NCI-H510A (cell line): ENCODE measurements at places on chromosomes 1 and 21.

DNA sequence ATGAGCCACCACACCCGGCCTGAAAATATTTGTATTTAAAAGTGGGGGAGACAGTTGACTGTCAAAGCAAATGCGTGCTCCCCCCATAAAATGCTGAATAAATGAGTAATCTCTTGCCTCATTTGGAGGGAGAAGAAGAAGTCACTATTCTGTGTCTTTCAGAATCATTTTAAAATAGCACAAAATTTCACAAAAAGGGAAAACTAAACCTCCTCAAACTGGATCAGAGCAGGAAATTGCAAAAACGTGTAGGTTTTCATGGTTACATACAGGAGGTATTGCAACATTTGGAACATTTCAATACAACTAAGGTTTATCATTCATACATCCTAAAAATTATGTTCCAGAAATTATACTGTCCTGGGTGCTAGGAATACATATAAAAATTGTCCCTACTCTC, 13.6 kb downstream of the MTF1 start:
- no peak for DNase-seq

GRCh38 chr1:227735539-227736285, 477 bp downstream of the SNAP47 start:
- no peak for DNase-seq

DNA sequence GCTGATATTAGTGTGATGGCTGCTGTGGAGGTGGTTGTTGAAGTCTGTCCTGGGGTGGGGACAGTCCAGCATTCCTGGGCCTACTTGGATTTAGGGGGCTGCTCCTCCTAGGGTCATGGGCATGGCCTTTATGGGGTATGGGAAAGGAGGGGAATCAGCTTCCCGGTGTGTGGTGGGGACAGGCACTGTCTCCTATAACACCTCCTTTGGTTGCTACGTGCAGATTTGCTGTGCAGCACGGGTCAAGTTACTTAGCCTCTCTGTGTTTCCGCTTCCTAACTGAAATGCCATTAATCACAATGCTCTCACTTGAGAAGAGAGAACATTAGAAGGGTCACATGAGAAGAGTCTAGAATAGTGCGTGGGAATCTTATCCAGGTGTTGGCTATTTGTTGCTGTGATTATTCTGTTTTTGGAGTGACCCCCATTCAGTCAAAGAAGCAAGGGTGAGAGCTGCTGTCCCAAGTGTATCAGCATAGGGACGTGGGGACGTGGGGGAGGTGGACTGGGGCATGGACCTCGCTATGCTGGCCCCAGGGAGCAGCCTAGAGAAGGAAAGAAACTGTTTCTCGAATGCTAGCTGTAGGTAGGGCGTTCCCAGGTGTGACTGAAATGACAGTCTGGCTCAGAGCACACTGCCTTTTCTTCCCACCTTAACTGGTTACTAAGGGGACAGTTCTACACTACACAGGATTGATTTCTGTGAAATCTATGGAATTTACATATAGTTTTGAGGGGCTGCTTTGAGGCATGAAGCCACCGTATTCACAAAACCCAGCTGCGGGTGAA, 19.9 kb downstream of the SOX13 start:
- no peak for DNase-seq

DNA sequence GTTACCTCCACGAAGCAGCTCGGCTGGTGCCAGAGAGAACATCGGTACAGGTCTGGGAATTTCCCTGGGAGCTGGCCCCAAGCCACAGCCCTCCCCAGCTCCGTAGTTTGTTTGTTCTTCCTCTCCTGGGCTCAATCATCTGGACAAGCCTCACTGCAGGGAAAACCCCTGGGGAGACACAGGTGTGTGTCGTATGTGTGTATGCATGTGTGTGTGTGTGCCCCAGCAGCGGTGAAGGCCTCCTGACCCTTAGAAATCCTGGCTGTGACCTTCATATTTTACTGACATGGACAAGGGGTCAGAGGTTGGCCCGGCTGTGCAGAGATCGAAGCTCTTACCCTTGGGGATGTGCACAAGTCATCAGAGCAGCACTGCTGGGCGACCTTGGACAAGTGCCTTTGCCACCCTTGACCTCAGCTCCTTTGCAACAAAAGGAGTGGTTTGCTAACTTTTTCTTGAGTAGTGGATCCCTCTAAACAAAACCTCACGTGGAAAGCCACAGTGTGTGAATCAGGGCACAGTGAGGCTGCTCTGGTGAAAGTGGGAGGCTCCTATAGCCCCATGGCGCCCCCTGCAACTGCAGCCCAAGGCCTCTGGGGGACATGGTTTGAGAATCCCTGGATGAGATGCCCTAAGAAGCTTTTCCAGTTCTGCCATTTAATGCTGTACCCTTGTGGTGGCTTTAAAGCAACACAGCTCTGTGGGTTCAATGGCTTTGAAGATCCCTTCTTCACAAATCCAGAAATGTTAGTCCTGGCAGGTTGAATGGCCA, 12.3 kb upstream of the IL22RA1 start:
- peak; percentile 53 for DNase-seq

- no peak for DNase-seq
Observed at GRCh38 chr1:6059866-6060265, 14.2 kb downstream of the KCNAB2 start.

DNA sequence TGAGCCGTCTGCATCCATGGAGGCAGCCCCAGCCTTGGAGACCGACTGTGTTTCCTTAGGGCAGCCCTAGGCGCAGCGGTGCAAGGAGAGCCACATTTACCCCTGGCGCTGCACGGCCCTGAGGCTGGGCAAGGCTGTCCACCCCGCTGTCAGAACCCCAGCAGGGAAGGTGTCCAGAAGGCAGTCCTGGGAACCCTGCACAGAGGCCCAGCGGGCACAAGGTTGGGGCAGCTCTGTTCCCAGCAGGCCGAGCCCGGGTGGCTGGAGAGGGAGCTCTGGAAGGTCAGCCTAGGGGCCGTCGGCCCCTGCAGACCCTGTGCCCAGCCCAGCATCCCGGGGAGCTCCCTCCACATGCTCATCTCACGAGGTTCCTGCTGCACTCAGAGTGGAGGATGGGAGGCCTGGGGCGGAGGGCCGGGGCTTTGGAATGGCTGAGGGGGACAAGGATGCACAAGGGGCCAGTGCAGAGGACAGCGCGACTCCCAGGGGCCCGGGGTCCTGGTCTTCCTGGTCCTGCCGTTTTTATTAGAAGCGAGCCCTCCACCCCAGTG, 19.9 kb upstream of the SAMD11 start:
- no peak for DNase-seq

DNA sequence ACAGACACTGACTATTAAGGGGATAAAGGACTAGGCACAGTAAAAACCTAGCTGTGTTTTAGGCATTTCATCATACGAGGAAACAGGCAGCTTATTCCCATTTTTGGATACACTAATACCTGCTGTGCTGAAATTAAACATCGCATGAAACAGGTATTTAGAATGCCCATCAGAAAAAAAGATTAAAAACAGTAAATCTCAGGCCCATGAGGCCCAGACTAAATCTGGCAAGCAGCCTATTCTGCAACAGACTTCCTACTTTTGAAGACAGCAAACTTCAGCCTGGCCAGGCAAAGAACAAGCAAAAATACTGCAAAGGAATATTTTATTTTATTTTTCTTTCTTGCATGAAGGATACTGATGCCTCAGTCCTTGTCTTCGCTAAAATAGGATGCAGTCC, 240.2 kb downstream of the LMO4 start:
- no peak for DNase-seq

GRCh38 chr1:22031214-22031962, 21.1 kb upstream of the CDC42 start:
- DNase-seq = no peak

GRCh38 chr1:213720032-213720431, 267.7 kb upstream of the PROX1 start:
- DNase-seq = peak; percentile 30

GRCh38 chr21:45593162-45594022, 50.1 kb upstream of the PCBP3 start:
- no peak for DNase-seq

GRCh38 chr1:76530953-76531352, 336.3 kb upstream of the ST6GALNAC5 start:
- DNase-seq = no peak

DNA sequence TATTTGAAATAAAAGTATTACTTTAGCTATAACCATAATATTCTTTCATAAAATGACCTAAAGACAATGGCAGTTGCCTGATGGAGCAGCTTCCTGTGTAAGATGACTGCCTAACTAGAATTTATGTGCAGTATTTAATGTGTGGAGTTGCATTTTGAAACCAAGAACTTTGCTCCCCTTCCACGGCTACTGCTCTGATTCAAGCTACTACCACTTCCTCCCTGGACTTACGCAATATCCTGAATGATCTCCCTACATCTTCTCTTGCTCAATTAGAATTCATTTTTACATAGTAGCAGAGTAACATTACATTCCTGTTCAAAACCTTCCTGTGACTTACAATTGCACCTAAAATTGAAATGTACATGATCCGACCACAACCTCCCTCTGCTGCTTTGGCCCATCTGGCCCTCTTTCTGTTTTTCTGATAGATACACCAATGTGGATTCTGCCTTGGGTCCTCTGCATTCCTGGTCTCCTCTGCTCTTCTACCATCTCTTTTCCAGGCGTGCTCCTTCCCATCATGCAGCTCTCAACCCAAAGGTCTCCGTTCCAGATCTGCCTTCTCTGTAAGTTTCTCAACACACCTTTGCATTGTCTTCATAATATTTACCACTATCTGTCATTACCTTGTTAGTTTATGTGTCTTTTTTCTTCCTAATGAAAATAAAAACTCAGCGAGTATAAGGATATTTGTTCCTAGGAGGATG, 47.4 kb upstream of the USP25 start:
- no peak for DNase-seq

DNA sequence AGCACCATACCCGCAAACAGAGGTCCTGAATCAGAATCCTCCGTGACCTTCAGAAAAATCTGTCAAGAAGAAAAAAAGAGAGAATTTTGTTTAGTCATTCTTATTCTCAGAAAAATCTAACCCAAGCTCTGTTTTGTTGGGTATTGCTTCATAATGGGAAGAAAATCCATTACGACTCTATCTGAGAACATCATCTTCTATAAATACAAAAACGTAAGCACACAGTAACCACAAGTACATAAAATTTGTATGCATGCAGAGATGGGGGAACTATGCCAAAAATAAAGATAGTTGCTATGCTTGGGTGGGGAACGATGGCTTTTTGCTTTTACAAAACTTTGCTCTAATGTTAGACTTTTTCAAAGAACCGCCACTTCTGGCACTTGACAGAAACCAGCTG, 84.2 kb downstream of the ABCA4 start:
- DNase-seq = no peak

DNA sequence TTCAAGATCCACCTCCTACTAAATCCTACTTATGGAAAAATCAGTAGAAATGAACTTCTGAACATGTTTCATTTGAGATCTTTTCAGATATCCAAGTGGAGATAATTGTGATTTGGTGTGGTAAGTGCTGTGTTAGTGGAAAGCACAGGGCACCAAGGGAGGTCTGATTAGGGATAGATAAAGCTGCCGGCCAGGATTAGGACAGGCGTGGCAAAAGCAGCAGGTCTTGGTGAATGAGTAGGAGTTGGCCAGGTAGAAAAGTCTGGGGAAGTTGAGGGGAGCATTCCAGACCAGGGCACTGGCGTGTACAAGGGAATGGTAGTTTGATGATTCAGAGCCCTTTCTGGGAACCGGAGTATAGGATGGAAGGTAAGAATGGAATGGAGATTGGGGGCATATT, 47.8 kb downstream of the AZIN2 start:
- no peak for DNase-seq
